ENCODE measurements at places on chromosomes 16 and 17.
A peak's percentile ranks its signal among the peaks of the same experiment; 100 is the strongest.

DNA sequence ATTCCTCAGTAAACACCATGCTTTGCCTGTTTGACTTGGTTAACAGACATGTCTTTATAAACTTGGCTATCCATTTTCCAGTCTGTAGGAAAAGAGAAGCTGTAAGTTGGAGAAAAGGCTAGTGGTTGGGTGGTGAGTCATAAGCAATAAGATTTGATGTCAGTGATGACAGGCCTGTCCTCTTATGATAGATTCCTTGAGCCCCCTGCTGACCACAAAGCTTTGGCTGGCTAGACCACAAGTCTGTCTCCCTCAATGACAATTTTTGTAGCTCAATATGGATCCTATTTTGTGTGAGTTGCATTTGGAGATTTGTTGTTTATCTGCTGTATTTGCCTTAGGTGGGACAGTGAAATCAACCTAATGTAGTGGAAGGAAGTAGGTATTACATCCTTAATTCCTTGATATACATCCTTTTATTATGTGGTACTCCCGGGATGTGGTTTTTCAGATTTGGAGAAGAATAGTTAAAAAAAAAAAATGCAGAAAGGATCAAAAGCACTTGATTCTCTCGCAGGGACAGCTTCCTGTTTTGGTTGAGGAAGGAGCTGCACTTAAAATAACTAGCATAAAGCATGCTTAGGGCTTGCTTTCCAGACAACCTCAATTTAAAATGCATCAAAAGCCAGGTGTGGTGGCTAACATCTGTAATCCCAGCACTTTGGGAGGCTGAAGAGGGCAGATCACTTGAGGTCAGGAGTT, 67.4 kb downstream of the SIAH1 start:
- no peak for DNase-seq
- H3K27ac ChIP-seq: no peak overlapping the region
- no peak overlapping the region for H3K4me3 ChIP-seq
- H3K4me1 ChIP-seq: no peaks in the 10 kb centered on the region
- H3K36me3 ChIP-seq: peaks cover 7% of the 10 kb centered on the region
- no peaks in the 10 kb centered on the region for H3K27me3 ChIP-seq

DNA sequence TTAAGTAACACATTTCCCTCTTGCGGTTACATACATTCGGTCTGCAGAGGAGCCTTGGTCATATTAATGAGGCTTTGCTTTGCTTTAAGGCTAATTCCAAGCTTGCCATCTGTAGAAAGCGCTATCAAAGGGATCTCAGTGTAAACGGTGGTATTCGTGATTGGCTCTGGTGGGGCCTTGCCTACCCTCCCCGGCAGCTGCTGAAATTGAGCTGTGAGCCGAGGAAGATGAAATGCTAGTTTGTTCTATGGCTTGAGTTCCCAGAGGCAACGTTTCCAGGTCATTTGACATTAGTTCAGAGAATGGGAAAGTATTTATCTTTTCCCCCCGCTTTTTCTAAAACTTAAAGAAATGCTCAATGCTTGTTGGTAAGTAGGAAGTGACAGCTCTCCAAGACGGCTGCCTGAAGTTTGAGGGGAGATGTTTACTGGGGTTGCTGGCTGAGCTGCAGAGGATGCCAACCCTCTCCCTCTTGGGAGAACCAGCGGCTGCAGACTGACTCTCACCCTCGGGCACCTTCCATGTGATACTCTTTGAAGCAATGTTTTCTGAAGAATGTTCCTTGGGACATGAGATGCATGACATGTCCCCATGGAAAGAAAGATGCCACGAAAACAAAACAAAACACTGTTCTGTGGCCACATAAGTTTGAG, 458.7 kb upstream of the EEF2KMT start:
- no peaks in the 10 kb centered on the region for H3K36me3 ChIP-seq
- H3K27ac ChIP-seq: no peak overlapping the region
- no peaks in the 10 kb centered on the region for H3K27me3 ChIP-seq
- no peak for DNase-seq
- H3K4me3 ChIP-seq: no peak overlapping the region

- H3K36me3 ChIP-seq: no peaks in the 10 kb centered on the region
- no peak for DNase-seq
- no peaks in the 10 kb centered on the region for H3K27me3 ChIP-seq
- no peaks in the 10 kb centered on the region for H3K4me1 ChIP-seq
- H3K27ac ChIP-seq: no peak overlapping the region
These were observed 1.8 kb downstream of the CNTNAP4 start for GRCh38 chr16:76278980-76279379.

DNA sequence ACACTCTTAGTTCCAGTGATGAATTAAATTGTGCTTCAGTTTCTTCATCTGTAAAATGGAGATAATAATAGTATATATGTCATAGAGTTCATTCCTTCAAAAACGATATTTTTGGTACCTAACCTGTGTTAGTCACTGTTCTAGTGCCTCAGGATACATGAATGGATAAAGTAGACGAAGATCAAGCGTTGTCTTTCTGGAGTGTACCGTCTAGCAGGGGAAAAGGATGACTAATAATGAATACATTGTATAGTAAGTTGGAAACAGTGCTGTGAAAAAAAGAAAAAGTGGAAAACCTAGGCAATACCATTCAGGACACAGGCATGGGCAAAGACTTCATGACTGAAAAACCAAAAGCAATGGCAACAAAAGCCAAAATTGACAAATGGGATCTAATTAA, 8.6 kb downstream of the KRT10 start:
- DNase-seq: no peak
- H3K36me3 ChIP-seq: no peaks in the 10 kb centered on the region
- H3K27ac ChIP-seq: no peak overlapping the region
- H3K4me1 ChIP-seq: no peaks in the 10 kb centered on the region

DNA sequence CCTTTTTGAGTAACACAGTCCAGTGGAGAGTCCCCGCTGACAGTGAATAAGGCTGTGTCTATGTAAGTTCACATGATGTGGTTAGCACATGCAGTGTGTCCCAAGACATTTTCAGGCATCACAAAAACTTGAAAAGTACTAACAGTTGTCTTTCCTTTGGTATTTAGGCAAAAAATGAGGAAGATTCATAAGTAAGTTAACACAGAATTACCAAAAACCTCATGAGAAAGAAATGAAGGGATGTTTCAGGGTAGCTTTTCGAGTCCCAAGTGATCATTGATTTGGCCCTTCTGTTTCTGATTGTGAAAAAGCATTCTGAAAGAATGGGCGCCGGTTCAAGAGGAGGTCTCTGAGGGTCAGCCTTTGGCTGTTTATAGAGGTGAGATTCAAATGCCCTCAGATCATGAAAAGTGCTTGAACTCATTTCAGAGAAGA, 529 bp upstream of the ASPA start:
- H3K4me3 ChIP-seq: no peak overlapping the region
- peaks cover 30% of the 10 kb centered on the region for H3K4me1 ChIP-seq
- peak overlapping the region; percentile 97 for H3K27ac ChIP-seq
- H3K36me3 ChIP-seq: no peaks in the 10 kb centered on the region
- no peak for DNase-seq

GRCh38 chr16:78125112-78125844, 25.8 kb downstream of the WWOX start:
- H3K4me3 ChIP-seq: no peak overlapping the region
- no peaks in the 10 kb centered on the region for H3K4me1 ChIP-seq
- H3K27ac ChIP-seq: no peak overlapping the region
- no peaks in the 10 kb centered on the region for H3K36me3 ChIP-seq
- H3K27me3 ChIP-seq: no peaks in the 10 kb centered on the region

GRCh38 chr17:520447-521182, 168.0 kb upstream of the RPH3AL start:
- H3K4me1 ChIP-seq: no peaks in the 10 kb centered on the region
- no peaks in the 10 kb centered on the region for H3K36me3 ChIP-seq
- no peak overlapping the region for H3K27ac ChIP-seq
- DNase-seq: no peak
- no peaks in the 10 kb centered on the region for H3K27me3 ChIP-seq
- H3K4me3 ChIP-seq: no peak overlapping the region

DNA sequence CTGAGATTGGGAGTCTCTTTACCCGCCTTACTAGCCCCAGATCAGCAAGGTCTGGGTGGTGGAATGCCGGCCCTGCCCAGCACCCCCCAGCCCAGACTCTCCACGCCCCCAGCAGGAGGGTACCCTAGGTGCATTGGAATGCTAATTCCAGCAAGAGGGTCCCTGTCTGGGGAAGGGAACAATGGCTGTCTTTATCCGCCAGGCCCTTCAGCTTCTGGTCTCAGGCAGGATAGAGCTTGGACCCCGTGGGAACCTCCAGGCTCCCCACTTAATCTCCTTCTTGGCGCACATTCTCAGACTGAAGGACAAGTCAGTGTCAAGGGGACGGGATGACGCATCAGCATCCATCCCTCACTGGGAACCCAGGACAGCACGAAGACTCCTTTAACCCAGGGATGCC, 85.1 kb downstream of the LITAF start:
- H3K36me3 ChIP-seq: no peaks in the 10 kb centered on the region
- DNase-seq: no peak
- H3K27me3 ChIP-seq: no peaks in the 10 kb centered on the region
- H3K27ac ChIP-seq: no peak overlapping the region
- H3K4me3 ChIP-seq: no peak overlapping the region
- H3K4me1 ChIP-seq: peaks cover 10% of the 10 kb centered on the region

DNA sequence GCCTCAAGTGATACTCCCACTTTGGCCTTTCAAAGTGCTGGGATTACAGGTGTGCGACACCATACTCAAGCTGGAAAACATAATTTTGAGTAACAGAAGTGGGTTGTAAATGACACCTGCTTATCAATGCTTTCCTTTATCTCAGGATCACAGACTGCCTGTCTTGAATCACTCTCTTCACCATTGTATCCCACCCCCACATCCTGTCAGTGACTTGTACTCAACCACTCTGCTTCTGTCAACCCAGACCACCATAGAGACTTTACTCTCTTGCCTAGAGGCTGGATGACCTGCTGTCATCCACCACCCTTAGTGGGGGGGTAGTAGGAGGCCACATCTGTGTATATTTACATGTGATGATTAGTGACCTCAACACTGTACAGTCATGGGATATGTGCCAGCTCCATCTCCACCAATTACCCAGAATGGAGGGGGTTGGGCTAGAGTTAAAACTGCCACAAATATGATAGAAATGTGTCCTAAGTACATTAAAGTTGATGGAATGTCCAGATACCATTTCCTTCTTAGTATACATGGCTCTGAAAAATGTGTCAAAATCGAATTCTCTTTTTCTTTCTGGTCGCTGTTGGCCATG, 338.7 kb downstream of the GRIN2A start:
- no peaks in the 10 kb centered on the region for H3K4me1 ChIP-seq
- H3K36me3 ChIP-seq: no peaks in the 10 kb centered on the region
- H3K27ac ChIP-seq: no peak overlapping the region
- no peak for DNase-seq

DNA sequence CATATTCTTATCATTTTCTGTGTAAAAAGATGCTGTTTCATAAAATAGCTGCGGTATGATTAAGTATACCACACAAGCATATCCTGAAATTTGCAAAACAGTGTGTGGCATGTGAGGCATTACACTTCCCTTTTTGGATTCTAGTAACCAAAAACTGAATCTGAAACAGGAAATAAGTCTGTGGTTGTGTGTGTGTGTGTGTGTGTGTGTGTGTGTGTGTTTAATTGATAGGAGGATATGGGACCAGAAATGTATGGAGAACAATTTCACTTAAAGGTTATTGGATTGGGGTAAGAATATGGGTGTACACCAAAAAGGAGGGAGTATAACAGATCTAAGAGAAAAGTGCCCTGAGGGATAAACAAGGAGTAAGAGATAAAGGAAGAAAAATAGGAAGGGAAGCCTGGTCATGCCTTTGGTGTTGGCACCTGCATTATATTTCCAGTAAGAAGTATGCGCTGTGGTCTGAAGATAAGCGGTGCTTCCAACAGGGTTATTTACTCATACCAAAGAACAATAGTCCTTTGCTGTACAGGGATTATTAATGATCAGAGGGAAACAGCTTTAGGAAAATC, 4.0 kb downstream of the LYRM1 start:
- no peaks in the 10 kb centered on the region for H3K27me3 ChIP-seq
- peak overlapping the region; percentile 48 for H3K27ac ChIP-seq
- DNase-seq: no peak

DNA sequence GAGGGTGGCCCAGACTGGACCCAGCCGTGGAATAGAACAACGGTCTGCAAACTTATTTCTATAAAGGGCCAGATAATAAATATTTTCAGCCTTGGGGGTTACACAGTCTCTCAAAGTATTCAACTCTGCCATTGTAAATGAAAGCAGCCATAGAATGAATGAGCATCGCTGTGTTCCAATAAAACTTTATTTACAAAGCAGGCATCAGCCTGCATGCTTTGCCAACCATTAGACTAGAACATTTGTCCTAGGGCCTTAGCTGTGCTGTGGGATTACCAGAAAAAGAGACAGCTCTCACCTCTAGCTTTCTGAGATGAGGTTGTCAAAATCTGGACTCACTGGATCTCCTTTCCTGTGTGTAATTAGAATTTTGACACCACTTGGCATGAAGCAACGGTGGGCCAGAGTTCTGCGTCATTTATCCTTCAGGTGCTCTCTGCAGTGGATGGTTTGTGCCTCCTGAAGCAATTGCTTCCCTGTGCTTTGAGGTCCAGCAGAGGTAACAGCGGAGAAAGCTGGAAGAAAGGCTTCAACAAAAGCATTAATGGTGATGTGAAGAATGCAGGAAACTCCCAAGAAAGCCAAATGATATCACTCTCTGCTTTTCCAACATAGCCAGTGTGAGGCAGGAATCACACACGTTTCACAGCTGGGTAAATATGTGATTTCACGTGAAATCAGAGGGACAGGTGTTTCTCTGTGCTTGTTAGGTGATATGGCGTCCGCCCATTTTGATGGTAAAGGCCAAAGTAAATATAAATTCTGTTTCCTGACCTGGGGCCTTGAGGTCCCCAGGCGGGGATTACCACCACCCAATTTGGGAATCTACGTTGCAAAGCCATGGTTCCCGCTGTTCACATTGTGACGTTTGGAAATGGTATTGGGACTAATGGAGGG, 148.4 kb downstream of the PITPNC1 start:
- no peaks in the 10 kb centered on the region for H3K27me3 ChIP-seq
- no peak overlapping the region for H3K27ac ChIP-seq
- no peak for DNase-seq
- H3K36me3 ChIP-seq: no peaks in the 10 kb centered on the region
- H3K4me1 ChIP-seq: peaks cover 6% of the 10 kb centered on the region

DNA sequence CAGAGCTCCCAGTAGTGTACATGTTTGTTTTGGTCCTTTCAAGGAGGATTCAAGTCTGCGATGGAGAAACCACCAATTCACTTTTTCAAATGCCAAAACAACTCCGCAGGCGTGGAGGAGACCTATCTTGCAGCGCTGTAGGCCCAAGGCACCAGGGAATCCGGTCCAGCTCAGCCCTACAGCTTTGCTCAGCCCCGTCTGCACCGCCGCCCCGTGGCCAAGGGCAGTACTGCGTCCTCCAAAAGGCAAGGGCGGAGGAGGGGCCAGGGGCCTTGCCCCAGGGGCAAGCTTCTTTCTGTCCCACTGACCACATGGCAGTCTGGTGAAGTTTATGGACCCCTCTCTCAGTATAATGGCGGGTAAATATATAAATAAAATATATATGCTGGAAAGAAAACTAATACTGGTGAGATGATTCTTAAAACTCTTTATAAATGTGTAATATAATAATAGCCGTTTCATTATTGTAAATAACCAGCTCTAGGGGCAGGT, 709 bp upstream of the CD300LG start:
- H3K4me1 ChIP-seq: no peaks in the 10 kb centered on the region
- no peak overlapping the region for H3K4me3 ChIP-seq
- DNase-seq: peak; percentile 83
- H3K36me3 ChIP-seq: no peaks in the 10 kb centered on the region

GRCh38 chr17:61126473-61127249, 273.0 kb upstream of the TBX2 start:
- no peak overlapping the region for H3K4me3 ChIP-seq
- no peaks in the 10 kb centered on the region for H3K27me3 ChIP-seq
- H3K4me1 ChIP-seq: no peaks in the 10 kb centered on the region
